ENCODE measurements at places on chromosomes 3 and 15. TPM values are rescaled to one million over a fixed set of nuclear protein-coding genes. Genes with fewer than 3 reads are reported as not detected.

DNA sequence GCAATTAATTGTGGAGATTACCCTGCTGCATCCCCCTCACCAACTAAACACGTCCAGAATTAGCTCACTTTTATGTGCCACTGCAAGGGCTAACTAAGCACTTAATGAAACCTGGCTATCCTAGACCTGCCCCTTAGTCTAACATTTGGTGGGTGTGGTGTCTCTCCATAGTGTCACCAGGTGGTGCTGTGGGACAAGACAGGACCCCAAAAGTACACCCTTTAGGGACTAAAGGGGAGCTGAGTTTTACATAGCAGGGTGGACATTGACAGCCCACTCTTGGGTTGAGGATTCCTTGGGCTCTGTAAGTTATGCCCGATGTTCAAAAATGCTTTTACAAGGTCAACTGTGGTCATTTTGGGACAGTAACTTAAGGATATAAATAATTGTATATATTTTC is 5.7 kb downstream of the DUT start:
- peak; percentile 29 for DNase-seq

- DNase-seq = no peak
These were observed 17.6 kb downstream of the CCNL1 start for GRCh38 chr3:157142315-157142714.

DNA sequence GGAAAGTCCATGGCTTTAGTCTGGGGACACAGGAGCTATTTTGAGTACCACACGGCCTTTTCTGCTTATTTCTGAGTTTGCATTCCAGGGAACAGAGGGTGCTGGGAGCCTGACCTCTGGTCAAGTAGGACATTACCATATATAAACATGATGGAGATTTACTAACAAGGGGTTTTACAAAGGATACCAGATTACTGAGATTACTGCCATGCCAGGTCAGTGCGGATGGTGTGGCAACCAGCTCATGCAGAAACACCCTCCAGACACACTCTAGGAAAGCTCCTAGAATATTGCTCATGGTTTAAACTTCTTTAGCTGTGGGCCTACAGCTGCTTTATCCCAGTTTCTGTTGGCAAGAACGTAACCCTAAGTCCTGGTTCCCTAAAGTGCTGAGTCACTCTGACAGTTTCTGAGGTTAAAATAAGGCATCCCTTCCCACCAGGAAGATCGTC is 54.3 kb upstream of the AGTR1 start:
- no peak for DNase-seq

GRCh38 chr3:23856286-23856685 is 50.5 kb downstream of the UBE2E1 start:
- peak; percentile 34 for DNase-seq

- no peak for DNase-seq
These were observed 29.6 kb upstream of the CP start for GRCh38 chr3:149251186-149251585.

ZXDC gene
- total RNA-seq = 11.4 TPM

SI gene
- not detected for total RNA-seq

IL1RAP gene
- total RNA-seq = 1.9 TPM
